Foreskin melanocyte (primary cell): ENCODE measurements at places on chromosomes 6 and 20.

GRCh38 chr20:23244156-23244915 lies 106.3 kb upstream of the NXT1 start:
- DNase-seq: no peak

DNA sequence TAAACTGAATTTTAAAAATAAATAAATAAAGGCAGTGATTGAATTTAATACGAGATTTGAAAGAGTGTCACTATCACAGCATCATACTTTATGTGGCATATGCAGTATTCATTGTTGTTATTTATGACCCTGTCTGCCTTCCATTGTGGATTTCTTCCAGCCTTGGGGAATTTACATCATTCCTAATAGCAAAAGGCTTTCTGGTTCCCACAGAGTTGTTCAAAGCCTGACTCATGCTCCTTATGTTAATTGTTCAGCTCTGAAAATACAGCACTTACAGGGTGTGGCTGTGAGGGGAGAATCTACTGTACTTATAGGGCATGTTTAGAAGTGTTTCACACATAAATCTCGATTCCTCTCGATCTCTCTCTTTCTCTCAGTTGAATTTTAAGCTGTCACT lies 54.4 kb downstream of the JAG1 start:
- DNase-seq: peak; percentile 85

DNA sequence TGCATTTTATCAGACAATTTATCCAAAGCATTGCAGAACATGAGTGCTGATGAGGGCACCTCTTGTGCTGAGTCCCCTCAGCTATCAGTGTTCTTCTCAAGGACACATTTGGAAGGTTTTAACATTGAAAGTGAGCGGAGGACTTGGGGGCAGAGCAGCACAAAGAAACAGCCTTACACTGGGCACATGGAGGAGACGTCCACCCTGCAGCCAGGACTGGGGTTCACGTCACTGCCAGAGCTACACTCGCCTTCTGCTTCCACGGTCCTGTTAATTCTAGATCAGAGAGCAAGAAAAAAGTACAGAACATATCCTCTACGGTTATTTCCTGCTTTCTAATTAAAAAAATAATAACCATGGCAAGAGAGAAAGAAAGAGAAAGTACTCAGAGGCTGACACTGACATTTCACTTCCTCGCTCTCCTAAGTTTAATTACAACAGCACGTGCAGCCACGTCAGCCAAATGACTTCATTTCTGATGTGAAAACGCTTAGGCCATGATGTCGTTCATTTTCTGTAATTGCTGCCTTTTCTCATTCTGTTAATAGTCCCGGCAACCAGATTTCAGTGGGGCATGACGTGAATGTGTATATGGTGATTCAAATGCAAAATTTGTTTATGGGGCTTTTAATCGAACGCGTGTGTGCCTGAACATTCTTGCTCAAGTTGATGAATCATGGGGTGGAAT lies 5.1 kb downstream of the PRND start:
- peak; percentile 53 for DNase-seq

DNA sequence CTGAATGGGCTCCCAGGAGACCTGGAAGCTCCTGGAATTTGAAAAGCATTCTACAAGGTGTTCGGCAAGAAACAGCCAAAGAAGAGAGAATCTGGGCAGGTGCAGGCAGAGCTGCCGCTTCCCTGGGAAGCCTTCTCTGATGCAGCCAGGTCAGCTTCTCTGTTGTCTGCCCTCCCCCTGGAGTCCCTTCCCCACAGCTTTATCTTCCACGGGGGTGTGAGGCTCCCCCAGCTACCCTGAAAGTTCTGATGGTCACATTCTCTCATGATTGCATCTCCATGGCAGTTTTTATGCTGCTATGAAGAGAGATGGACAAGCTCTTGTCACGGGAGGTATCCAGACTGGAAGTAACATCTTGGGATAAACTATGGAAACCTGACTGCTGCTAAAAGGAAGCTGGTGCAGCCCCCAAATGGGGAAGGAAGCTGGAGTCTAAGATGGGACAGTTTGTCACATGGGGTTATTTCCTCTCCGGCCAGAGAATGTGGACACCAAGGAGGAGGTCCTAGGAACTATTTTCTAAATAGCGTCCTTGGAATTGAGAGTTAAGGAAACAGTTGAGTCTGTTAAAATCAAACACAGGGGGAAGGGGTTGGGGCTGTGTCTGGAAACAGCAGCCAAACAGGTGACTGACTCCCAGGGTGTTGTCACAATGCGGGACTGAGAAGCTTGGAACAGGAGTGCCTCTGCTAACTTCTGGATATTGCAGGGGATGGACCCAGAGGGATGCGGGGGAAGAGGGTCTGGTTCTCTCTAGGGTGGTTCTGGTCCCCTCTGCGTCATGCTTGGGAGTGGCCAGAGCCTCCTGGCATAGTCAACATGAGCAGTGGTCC lies 91.1 kb downstream of the ASXL1 start:
- DNase-seq: no peak

DNA sequence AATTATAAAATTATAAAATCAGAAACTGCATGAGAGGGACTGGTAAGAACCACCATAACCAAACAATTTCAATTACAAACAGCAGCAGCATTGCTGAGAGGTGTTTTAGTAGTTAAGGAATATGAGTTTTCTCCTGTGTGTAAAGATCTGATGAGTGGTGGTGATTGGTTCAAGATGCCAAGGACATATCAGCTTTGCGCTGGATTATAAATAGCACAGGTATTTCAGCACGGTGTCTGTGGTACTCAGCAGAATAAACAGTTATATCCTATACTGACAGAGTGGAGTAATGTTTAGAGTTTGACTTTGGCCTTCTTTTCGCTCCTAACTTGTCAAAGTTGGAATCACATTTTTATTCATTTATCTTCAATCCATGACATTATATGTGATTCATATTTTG lies 501.0 kb downstream of the CDH26 start:
- DNase-seq: no peak

- peak; percentile 82 for DNase-seq
Measured at GRCh38 chr6:138654715-138655634, 118.6 kb upstream of the CCDC28A start.

- no peak for DNase-seq
Measured at GRCh38 chr6:123062670-123063069, 66.6 kb downstream of the CLVS2 start.
